ENCODE measurements at places on chromosomes 5 and 9.

- DNase-seq, result no peak
Observed at GRCh38 chr9:26243726-26244125, 565.5 kb upstream of the TUSC1 start.

DNA sequence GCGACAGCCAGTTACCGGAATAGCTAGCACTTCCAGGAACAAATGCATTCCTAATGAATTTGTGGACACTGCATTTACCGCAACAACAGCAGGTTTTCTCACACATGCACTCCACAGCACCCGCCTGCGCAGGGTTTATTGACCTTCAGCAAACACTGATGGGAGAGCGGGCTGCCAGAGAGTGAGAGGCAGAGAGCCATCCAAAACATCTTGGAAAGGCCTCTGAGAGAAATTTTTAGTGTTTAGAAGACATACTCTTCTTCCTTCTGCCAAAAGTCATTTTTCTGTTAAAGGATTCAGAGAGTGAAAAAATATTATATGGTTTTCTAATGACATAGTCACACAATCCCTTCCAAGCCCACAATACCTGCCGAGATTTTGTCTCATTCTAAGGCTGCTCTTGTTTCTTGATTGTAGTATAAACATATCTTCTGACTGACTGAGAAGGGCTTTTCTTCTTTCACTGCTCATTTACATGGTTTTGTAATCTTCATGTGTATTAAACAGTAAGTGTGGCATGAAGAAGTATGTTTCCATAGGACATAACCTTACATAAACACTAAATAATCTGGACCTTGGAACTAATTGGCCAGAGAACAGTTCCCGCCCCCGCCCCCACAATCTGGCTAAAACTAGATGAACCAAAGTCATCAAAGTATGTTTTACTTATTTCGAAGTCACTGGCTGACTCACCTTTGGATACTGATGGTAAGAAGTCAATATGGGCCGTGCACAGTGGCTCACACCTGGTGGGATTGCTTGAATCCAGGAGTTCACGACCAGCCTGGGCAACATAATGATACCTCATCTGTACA is 432.5 kb upstream of the MEF2C start:
- no peak for DNase-seq

GRCh38 chr5:172399336-172399735 is 55.0 kb downstream of the SH3PXD2B start:
- no peak for DNase-seq

- DNase-seq, result peak; percentile 7
Observed at GRCh38 chr9:20144197-20144596, 355.4 kb upstream of the SLC24A2 start.

GRCh38 chr5:54457094-54457862 is 1.8 kb downstream of the HSPB3 start:
- no peak for DNase-seq

DNA sequence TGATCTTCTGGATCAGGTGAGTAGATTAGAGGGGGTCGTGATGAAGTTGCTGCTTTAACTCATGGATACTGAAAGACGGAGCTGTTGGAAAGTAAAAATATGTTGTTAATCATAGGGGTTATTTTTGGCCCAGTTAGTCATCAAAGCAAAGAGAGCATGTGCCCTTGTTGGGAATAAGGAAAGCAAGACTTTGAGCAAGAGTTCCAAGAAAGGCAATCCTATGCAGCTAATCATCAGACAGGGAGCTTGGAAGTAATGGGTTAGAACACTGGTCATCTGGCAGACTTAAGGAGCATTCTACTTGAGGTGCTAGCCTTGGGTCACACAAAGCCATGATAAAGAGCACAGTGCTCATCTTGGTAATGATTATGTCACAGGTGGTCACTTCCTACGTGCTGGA is 18.3 kb downstream of the ASPN start:
- no peak for DNase-seq

- no peak for DNase-seq
Observed at GRCh38 chr9:29203244-29203930, 1630.1 kb upstream of the C9orf72 start.

GRCh38 chr5:52560366-52560765 is 227.3 kb upstream of the ITGA1 start:
- no peak for DNase-seq

- DNase-seq, result no peak
Observed at GRCh38 chr5:17679597-17680203, 45.4 kb downstream of the TAF11L14 start.

- DNase-seq, result no peak
Observed at GRCh38 chr5:9430306-9430705, 115.6 kb downstream of the SEMA5A start.

DNA sequence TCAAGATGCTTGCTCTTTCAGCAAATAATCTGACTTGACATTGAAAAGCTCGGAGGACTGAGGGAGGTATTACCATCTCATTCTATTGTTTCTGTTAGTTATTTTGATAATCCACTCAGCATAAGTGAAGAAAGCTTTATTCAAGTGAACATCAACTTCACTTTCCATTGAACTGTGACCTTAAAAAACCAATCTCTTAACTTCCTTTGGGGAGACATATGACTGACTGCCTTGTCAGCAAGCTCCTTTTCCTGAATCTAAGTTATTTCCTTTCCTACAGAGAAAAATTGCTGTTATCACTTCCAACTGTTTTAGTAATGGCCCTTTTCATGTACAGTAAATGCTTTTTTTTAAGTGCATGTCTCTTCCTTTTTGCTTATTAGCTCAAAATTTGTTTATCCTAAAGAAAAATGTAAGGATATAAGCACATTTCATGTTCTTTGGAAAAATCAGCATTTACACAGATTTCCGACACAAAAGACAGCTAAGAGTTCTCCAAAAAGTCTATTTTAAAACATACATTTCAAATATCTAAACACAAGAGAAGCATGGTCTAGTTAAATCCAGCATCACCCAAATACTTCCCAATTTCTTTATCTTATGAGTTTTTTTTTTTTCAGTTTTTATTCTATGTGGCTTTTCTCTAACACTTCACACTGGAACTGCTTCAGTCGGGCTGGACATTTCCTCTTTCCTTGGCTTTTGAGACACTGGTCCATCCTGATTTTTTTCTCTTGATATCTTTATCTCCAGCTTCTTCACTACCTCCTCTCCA is 117.9 kb upstream of the DAB2 start:
- no peak for DNase-seq

DNA sequence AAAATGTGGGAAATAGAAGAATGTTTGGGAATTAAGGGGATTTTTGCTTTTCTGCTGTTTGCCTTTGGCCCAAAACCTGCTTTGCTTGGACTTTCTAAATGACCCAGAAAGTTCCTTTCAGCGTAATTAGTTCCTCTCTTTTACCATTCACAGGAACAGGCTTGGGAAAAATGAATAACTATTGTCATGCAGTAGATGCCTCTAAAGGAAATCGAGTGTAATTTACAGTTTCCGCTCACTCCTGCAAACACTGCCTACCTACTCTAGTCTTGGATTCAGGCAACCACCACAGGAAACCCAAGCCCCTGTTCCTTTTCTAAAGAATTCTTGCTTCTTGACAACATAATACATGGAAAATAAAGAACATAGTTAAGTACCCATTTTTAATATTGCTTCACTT is 25.0 kb downstream of the TTC23L start:
- DNase-seq, result no peak

- DNase-seq, result no peak
Observed at GRCh38 chr5:64838803-64839202, 70.1 kb downstream of the CWC27 start.

DNA sequence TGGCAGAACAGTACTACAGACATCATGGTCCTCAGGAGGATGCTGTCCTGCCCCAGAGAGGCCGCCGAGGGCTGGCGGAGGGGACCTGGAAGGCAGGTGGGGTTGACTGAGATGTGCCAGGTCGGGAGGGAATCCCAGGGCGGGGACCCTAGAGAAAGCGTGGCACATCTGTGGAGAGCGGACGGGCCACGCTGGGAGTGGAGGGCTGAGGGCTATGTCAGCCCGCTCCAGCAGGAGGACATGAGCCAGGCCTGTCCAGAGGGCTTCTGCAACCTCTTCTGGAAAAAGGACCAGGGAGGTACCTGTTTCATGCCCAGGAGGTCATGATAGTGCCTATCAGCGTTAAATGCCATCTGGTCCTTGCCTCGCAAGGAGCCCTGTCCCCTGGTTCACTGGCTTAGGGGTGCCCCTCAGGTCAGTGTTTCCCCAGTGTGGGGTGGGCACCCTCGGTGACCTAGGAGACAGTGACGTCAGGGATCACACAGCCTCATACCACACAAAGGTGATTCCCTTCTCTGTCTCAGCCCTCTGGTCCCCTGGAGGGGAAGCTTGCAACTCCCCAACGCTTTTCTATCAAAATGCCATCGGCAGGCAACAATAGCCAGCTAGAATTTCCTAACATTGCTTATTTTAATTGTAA is 103.6 kb upstream of the IER5L start:
- no peak for DNase-seq

DNA sequence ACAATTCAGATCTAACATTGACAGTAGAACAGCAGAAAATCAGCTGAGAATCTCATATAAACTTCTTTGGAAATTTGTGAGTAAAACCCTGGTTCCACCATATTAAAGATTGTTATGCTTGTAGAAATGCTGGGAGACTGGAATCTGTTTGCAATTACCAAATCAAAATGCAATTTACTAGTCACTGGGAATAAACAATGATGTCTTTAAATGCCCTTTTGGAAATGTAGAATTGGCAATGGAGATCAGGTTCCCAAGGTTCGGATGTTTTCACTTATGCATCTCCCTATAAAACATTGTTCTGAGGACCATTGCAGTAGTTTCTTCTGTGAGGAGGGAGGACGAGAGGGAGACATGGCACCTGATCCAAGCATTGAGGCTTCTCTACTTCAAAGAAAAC is 384.4 kb downstream of the TMEM167A start:
- DNase-seq, result no peak

GRCh38 chr9:127526655-127527559 is 75.6 kb downstream of the LRSAM1 start:
- DNase-seq, result no peak

- peak; percentile 54 for DNase-seq
Observed at GRCh38 chr9:130143958-130144366, 28.2 kb upstream of the NCS1 start.

DNA sequence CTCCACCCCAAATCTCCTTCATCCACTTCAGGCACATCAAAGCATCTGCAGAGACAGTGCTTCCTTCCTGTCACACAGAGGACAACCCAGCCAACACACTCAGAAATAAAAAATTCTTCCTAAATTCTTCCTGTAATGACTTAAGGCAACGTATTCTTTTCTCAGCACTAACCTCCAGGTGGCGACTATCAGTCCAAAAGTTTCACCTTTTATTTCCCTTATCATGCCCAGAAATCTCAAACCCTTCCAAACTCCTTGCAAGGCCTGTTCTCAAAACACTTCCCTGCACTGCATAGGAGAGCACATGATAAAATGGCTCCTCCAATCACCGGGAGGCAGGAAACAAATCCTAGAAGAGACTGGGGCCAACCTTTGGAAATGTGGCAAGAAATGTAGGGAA is 35.1 kb downstream of the SLIT3 start:
- DNase-seq, result peak; percentile 8

Measured in neural progenitor cell (in vitro differentiated cells).